ENCODE measurements at places on chromosomes 6 and 20.

- peak; percentile 15 for DNase-seq
Measured at GRCh38 chr6:90216072-90216977, 80.3 kb downstream of the BACH2 start.

GRCh38 chr6:39914239-39914638 lies 20.0 kb downstream of the MOCS1 start:
- DNase-seq, result no peak

DNA sequence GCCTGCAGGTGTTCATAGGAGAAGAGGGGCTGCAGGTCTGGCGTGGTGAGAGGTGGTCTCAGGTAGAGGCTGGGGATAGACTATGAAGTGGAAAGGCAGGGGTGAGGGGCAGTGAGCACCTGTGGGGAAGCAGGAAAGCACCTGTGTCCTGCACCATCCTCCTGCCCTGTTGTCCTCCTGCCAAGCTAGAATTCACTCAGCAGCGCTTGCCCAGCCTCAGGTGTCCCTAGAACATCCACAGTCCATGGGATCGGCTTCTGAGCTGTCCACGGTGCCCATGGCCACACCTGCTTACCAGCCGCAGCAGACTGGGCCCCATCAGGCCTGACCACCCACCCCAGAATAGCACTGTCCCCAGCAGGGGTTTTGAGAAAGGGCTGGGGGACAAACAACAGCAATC lies 456.2 kb upstream of the SULF2 start:
- no peak for DNase-seq

DNA sequence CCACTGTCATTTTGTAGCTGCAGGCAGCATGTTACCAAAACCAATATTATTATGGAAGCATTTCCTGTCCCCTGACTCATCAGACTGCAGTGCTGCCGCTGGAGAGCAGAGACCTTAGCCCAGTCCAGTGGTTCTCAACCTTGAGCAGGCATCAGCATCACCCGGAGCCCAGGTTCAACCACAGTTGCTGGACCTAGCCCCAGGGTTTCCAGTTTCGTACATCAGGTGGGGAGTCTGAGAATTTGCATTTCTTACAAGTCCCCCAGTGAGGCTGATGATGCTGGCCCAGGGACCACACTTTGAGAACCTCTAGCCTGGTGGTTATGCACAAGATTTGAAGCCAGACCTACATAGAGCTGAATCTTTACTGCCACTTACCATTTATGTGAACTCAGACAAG lies 47.3 kb downstream of the LY86 start:
- no peak for DNase-seq

GRCh38 chr6:137734005-137734874 lies 132.8 kb upstream of the TNFAIP3 start:
- DNase-seq, result no peak

DNA sequence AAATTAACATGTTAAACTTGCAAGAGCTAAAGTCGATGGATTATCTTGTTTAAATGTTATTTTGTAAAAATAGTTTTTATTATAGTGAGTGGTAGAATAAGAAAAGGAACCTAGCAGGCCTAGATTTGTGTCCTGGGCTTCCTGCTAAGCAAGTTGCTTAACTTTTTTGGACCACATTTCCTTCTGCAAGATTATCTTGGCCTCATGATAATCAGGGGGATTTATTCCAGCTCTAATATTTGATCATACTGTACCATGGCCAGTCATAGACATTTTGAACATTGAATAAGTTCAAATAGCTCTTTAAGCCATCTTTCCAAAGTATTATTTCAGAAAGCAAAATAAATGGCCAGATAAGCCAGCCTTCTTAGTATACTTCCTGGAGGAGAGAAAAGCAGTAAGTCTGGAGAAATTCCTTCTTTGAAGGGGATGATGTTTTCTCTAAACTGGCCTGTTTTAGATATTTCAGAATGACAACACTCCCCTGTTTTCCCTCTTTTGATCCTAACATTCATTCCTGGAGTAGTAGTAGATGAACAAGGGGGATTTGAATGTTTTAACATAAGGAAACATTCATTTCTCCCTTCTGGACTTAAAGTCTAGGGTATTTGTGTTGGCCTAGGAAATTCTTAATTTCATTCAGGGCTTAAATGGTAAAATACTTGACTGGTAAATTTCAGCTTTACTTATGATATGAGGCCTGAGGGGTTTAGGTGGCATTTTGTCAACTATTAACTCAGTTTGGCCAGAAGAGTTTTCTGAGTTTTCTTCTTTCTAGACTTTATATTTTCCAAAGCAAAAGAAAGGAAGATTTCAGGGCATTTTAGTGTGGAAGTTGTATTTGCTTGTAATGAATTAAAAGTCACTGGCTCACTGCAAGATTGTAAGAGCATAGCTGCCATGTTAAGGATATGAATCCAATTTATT lies 108.8 kb upstream of the SCGN start:
- no peak for DNase-seq

DNA sequence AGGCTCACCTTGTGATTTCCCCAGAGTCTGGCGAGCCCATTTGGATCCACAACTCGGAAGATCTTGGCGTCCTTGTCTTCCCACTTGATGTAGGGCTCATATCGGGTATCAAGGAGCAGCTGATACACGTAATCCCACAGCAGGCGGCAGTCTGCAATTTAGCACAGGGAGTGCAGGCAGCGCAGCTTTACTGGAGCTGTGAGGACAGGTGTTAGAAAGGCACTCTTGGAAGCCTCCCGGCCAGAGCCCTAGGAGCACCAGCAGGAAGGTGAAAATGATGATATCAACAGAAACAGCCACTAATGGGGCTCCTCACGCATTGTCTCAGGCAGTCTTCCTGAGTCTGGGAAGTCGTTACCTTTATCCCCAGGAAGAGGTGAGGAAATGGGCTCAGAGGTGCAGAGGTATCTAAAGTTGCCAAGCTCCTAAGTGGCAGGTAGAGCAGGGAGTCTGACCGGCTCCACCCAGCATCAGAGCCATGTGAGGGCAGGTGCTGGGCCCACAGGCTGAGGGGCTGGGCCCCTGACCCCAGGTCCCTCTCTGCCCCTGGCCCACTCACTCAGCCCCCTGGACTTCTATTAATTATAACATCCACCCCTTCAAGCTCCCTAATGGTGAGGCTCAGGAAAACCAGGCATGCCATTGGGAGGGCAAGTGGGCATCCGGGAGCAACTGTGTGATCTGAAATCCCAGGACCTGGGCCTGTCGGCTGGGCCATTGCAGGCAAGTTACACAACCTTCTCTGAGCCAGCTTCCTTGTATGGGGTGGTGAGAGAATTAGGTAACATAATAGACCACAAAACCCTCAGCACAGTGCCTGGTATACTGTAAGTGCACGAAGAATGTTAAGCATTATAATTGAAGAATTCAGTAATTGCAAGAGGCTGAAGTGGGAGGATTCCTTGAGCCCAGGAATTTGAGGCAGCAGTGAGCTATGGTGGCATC lies 18.3 kb downstream of the ETV7 start:
- no peak for DNase-seq
